ENCODE measurements at places on chromosomes 1 and 21. TPM values are rescaled to one million over a fixed set of nuclear protein-coding genes. Genes with fewer than 3 reads are reported as not detected.
A peak's percentile ranks its signal among the peaks of the same experiment; 100 is the strongest.

GRCh38 chr1:92754000-92754718 lies 30.7 kb downstream of the EVI5 start:
- DNase-seq: no peak

Gene BMP8A
- 9.6 TPM for total RNA-seq

DNA sequence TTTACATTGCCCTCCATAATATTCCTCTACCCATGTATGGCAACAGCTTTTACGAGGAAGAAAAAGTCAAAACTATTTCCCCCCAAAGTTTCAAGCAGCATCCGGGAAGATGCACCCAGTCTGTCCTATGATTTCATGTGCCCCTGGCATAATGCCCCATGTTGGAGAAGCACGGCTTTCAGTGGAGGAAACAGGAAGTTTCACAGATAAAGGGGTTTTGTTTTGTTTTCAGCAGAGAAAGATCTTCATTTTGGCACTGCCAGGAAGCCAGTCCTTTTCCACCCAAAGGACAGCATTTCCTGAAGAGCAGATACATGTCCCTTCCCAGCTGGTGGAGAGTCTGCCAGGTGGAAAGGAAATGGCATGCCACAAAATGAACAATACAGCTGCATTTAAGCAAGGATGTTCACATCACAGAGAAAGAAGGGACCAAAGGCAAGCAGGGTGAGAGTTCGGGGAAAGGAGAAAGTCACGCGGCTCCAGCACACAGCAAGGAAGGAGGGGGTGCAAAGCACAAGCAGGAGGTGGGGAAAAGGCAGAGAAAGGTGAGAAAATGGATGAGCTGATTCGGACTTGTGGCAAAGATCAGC lies 95.3 kb upstream of the HIVEP3 start:
- DNase-seq: no peak

DNA sequence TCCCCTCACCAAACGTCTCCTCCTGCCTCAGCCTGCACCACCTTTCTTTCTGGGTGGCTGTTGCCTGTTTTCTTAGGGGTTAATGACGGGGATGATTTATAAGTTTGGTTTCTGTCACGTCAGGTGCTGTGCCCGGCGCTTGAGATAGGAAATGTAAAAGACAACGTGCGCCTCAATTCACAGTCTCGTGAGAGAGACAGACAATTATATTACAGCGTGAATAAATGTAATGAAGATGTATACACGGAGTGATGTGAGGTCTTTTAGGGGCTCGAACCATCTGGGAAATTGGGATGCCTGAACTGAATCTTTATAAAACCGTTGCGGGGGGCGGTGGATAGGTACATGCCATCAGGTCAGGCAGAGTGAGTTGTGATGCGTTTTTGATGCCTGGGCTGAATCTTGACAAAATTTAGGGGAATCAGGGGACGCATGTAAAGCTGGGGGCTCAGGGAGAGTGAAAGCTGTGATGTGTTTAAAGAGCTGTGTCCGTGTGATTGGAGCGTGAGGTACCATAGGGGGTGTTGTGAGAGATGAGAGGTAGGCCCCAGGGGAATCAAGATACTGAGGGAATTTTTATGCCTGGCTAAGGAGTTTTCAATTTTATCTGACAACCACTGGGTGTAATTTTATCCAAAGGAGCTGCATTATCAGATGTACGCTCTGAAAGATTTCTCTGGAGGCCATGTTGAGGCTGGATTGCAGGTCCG lies 831 bp downstream of the TIPRL start:
- no peak for DNase-seq

Gene NUF2
- total RNA-seq: not detected

- DNase-seq: no peak
These were observed 38.3 kb downstream of the GALNT2 start for GRCh38 chr1:230105245-230105753.

DNA sequence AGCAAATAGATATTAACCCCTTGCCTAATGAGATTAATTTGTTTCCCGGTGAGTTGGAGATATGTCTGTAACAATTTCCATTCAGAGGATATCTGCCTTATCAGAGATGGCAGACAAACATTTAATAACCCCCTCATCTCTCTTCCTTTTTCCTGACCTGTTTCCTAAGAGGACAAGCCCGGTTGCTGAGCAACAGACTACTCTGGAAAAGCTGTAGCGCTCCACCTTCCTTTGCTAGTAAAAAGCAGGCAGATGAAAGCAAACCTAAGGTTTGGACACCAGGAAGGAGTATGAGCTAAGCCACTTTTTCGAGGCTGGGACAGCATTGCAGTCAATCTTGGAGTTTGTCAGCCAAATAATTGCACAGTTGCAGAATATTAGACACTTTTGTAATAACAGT lies 82.4 kb downstream of the RGS21 start:
- DNase-seq: no peak

Gene OR2L5
- not detected for total RNA-seq

- no peak for DNase-seq
These were observed 482 bp upstream of the MTR start for GRCh38 chr1:236794585-236795034.

- DNase-seq: no peak
These were observed 40.1 kb upstream of the LRRC8D start for GRCh38 chr1:89780721-89781120.

- peak; percentile 53 for DNase-seq
These were observed 2.4 kb upstream of the NAV1 start for GRCh38 chr1:201536558-201536957.

DNA sequence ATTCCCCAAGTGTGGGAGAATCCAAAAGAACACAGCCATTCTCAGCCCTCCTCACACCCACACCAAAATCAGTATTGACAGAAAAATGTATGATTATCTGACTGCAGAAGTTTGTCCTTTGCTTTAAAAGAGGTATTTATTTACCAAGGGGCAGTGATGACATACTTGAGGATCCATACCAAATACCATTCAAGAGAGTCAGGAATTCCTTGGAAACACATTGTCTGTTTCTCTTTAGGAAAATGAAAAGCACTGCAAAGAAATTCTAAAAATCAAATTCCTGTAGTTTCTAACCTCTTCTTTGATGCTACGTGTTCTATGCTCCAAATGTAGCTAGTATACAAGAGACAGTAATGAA lies 509.6 kb upstream of the CXADR start:
- no peak for DNase-seq

GRCh38 chr1:222009105-222009730 lies 267.3 kb upstream of the DUSP10 start:
- no peak for DNase-seq

GRCh38 chr1:66028035-66028434 lies 235.3 kb downstream of the PDE4B start:
- DNase-seq: no peak

GRCh38 chr1:14265495-14265894 lies 333.0 kb upstream of the KAZN start:
- DNase-seq: no peak

DNA sequence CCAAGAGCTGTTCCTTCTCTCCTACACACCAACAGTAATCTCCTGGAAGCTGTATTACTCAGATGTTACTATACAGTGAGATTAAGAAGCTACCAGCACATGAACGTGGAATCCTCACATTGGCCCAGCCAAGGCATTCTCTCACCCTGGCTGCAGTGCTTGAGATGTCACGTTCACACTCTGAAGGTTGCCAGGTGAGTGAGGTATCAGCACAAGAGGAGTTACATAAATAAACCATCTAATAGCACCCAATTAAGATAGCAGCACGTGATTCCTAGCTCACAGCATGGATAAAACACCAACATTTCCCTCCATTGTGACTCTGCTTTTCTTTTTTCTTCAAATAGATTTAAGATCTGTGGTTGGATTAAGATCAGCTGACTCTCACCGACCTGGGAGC lies 182.8 kb downstream of the PLPP3 start:
- no peak for DNase-seq

DNA sequence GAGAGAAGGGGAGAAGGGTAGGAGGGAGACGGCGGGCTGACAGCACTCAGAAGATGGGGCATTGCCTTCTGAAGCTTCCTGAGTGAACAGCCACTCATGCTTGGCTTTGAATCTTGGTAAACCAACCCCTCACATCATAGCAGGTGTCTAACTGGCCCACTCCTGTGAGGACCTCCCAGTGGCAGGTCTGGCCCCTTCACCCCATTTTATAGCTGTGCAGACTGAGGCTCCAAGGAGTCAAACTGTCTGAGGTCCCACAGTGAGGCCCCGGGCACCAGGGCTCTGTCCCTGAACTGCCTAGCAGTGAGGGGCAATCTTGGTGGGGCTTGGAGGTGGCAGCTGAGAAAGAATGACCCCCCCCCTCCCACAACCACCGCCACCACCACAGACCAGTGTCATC lies 41.0 kb downstream of the SDC3 start:
- no peak for DNase-seq

DNA sequence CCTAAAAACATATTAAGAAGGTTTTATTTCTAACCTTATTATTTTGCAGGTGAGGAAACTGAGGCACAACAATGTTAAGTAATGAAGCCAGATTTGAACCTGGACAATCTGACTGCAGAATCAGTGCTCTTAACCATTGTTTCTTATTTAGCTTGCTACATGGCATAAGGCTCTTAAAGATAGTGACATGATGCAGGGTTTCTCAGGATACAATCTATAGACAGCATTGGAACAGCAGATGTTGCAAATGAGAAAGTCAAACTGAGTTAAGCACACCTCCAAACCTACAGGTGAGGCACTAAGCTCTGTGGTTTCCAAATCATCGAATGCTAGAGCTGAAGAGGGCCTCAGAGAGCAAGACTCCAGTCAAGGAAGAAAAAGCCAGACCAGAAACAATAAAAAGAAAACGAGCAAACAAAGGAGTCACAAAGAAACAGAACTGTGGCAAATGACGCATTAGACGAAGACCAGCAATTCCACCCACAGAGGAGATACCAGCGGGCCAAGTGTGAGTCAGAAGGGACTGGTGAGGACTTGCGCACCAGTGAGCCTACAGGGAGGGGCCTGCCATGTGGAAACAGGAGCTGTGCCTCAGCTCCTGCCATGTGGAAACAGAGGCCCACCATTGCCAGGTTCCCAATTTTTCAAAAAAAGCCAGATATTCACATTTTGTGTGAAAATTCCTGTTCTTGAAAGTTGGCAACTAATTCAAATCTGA lies 14.4 kb downstream of the CD58 start:
- no peak for DNase-seq

DNA sequence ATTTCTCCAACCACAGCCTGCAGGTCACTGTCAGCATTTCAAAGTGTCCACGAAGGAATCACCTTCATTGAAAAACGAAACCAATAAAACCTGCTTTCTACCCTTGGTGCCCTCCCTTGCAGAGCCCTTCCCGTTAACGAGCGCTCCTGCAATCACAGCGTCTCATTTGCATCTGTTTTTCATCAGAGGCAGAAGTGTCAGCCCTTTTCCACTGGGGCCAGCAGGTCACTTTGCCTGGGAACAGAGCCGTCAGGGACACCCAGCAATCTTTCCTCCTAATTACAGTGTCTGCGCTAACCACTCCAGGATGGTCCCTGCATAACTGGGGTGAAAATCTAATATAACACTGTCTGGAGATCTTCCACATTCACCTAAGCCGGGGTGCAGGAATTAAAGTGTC lies 85.3 kb downstream of the PSMG1 start:
- no peak for DNase-seq

DNA sequence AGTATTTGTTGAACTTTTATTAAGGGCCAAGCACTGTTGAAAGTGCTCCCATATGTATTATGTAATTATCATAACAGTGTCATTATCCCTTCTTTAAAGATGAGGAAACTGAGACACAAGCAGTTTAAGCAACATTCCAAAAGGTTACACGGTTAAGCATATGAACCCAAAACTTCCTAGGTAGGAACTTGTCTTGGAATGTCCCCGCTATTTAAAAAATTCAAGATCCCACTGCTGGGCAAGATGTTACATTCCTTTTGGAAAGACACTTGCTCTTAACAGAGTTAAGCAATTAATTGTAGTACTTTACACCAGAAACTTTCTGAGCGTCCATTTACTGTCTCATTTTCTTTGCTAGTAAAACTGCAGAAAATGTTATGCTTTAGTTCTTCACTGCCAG lies 15.6 kb downstream of the LMO4 start:
- DNase-seq: no peak

- DNase-seq: no peak
These were observed 34.6 kb downstream of the COQ8A start for GRCh38 chr1:226974544-226975258.

- no peak for DNase-seq
These were observed 7.0 kb downstream of the DIP2A start for GRCh38 chr21:46465651-46466050.

- DNase-seq: no peak
These were observed 17.3 kb upstream of the ACADM start for GRCh38 chr1:75707191-75707590.

- DNase-seq: no peak
These were observed 602 bp upstream of the RIMKLA start for GRCh38 chr1:42379794-42380585.

GRCh38 chr1:203046984-203047630 lies 20.8 kb downstream of the PPFIA4 start:
- DNase-seq: no peak
